NCI-H524 (cell line): ENCODE measurements at places on chromosomes 1 and 21.

DNA sequence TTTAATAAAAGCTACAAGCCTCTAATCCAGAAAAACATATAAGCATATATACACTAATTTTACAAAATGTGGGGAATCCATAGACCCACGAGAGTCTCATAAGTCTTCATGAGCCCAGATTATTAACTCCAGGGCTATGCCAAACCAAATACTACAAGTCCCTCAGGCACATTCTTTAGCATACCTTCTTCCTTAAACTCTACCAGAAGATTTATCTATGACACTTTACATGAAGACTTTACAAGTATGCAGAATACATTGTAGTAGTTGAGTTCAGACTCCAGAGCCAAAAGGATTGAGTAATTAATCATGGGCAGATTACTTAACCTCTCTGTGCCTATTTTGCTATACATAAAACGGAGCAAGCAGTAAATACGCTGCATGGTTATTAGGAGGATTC, 793.7 kb upstream of the ADGRL2 start:
- DNase-seq: no peak

DNA sequence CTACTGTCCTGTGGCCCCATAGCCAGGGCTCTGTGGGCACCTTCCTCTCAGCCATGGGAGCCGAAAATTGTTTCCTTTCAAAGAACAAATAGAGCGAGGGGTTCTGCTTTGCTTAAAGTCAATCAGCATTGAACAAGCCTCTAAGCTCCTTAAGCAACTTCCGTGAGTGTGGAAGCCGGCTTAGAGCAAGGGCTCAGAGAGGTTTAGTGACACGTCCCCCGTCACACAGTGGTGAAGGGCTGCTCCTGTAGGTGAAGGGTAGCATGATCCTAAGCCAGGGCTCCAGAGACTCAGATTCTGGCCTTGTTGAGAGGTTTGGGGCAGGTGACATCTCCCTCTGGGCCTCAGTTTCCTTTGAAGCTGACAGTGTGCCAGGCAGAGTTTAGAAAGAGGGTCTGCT, 94.0 kb upstream of the WNT4 start:
- no peak for DNase-seq

GRCh38 chr1:184052194-184052559, 647 bp downstream of the TSEN15 start:
- DNase-seq: no peak

- no peak for DNase-seq
Measured at GRCh38 chr1:1427820-1428148, 6.7 kb upstream of the ANKRD65 start.

DNA sequence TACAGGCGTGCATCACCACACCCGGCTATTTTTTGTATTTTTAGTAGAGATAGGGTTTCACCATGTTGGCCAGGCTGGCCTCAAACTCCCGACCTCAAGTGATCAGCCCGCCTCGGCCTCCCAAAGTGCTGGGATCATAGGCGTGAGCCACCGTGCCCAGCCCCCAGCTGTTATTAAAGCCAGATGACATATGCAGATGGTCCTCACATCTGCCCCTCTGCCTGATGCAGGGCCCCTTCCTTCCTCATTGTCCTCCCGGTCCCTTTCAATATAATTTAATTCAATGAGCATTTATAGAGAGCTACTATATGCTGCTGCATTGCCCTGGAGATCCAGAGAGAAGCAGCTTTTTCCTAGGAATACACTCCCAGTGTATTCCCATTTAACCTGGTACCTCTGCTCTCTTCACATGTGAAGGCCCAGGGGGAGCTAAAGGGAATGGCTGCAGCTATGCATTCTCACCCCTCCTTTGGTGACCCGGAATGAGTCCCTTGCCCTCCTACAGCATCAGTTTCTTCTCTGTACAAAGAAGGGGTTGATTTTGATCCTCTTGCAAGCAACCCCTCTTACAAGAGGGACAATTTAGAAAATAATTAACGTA, 55.6 kb downstream of the L1TD1 start:
- DNase-seq: peak; percentile 83

- DNase-seq: no peak
Measured at GRCh38 chr1:242735323-242735722, 210.8 kb upstream of the PLD5 start.

- no peak for DNase-seq
Measured at GRCh38 chr1:119859647-119860046, 36.7 kb downstream of the ADAM30 start.

DNA sequence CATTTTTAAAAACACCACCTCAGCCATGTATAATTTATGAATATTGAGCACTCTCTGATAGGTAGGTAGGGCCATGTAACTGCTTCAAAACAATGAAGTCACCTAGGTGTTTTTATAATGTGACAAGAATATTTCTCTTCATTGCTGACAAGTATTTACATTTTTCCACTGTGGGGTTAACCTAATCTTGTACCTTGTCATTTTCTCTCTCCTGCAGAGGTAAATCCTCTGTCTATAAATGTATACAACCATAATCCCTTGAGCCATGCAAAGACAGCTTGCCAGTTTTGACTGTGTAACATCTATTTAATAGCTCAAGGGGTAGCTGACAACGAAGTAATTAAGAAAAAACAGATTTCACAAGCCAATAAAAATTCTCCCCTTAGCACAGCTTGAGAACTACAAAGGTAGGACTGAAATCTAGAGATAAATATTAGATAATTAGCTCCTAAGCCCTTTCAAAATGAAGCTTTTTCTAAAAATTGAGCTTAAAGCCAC, 137.6 kb upstream of the POGK start:
- DNase-seq: peak; percentile 51
